ENCODE measurements at places on chromosomes 16 and 17. TPM values are rescaled to one million over a fixed set of nuclear protein-coding genes. Genes with fewer than 3 reads are reported as not detected.

The KANSL1 gene
- 11.3 TPM for polyA plus RNA-seq

The CDH11 gene
- polyA plus RNA-seq: not detected

The GFAP gene
- not detected for polyA plus RNA-seq

The SBK1 gene
- polyA plus RNA-seq: 4.9 TPM

The STAC2 gene
- not detected for polyA plus RNA-seq

The SLC22A31 gene
- polyA plus RNA-seq: not detected

The KCNJ2 gene
- not detected for polyA plus RNA-seq

The LHX1 gene
- 0.05 TPM for polyA plus RNA-seq

The CES3 gene
- 0.24 TPM for polyA plus RNA-seq

The ANKFN1 gene
- polyA plus RNA-seq: not detected

The HOXB13 gene
- not detected for polyA plus RNA-seq

The EFCAB5 gene
- polyA plus RNA-seq: 0.36 TPM

The MYL11 gene
- polyA plus RNA-seq: not detected

The ZP2 gene
- not detected for polyA plus RNA-seq

All from CD4-positive, CD25-positive, alpha-beta regulatory T cell (primary cell).